ENCODE measurements at places on chromosomes 2 and 18. TPM values are rescaled to one million over a fixed set of nuclear protein-coding genes. Genes with fewer than 3 reads are reported as not detected.

DNA sequence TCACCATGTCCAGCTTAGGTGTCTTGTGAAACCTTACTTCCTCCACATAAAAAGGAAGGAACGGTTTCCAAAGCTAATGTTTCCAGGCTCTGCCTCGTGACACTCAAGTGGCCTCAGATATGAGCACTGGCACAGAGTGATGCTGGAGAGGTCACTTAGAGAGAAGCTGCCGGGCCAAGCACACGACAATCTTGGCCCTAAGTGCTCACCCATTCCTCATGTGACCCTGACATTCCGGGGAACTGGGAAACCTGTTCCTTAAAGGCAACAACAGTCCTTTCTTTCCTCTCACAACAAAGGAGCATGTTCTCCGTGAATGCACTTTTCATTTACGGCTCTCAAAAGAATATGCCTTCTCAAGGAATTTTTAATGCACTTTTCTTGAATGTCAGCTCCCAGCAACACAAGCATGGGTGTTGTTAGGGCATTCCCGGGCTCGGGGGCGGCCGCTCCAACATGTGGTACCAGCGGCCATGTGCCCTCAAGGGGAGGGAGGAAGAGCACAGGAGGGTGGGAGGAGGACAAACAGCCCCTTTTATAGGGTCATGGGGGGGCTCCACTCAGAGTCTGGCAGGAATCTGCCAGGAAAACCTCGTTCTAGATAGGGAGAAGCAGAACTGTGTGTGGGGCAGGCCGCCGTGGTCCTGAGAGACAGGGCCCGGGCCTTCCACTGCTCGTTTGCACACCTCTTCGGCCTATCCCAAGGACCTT, 118.6 kb downstream of the MBP start:
- DNase-seq, result no peak

DNA sequence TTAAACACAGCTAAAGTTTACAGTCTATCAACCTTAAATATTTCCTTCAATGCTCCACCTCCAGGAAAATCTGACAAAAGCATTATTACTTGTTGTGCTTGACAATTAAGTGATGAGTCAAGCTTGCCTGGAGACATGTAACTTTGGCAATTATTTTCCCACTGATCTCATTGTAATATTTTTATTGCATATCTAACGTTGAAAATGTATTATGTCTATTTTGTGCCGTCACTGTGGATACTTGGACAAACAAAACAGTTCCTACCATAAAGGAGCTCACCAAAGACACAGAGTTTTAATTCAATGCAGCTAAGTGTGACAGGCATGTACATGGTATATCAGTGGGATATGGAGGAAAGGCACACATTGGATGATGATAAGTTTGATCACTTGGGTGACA, 24.7 kb downstream of the RNF103 start:
- DNase-seq, result no peak

GRCh38 chr2:235220331-235220730, 268.5 kb downstream of the SH3BP4 start:
- no peak for DNase-seq

DNA sequence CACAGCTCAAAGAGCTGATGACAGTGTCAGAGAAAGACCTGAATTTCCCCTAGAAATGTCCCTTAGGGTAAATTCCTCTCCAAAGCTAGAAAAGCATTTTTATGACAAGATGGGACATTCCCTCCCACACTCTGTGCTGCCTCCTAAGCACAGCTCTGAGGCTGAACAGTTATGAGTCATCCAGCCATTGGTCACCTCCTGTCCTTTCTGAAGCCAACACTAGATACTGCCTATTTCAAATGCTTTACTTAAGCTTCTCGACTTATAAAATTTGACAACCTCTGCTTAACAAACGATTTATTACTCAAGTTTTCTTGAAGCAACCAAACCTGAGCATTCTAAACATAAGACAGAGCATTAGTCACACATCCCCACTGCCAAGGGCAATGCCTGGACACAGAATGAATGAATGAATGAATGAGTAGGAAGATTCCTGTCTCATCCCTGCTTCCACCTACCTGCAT, 35.4 kb downstream of the B4GALT6 start:
- no peak for DNase-seq

DNA sequence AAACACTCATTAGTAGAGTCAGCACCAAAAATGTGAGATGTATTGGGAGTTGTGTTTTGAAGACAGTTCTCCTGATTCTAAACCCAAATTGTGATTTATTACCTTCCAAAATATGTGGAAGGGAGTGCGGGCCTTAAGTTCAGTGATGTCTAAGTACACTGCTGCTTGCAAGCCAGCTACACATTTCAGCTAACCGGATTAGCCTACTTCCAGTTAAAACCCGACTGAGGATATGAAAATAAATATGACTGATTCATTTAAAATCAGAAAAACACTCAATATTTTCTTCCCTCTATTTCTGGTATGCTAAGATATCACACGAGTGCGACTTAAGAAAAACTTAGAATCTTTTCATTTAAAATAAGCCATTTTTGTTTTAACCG, 907 bp downstream of the FHL2 start:
- peak; percentile 38 for DNase-seq

DNA sequence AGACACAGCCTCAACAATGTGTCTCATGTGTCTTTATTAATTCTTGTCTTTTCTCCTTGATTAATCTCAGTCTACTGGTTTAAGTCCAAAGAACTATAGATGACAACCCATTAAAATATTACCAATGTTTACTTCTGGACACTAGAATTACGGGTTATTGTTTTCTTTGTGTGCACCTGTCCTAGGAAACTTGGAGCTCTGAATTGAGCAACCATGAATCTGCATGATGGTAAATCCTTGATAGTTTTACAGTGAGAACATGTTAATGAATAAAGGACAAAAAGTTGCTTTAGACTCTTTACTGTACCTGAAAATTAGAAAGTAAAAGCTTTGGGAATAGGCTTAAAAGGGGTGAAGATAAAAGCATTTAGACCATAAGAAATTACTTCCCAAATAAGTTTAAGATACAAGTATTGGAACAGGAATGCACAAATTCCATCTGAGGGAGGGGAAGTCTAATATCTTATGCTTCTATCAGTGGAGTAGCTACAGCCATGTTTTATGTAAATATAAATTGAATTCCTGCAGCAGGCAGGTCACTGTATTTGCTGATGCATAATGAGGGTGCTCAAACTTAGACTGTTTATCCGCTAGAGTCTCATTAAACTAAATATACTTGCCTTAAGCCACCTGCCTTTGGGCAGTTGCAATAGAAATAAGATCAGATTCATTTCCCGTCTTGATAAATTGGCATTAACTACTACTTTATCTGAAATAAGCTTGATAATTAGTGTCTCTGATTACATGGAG, 603.7 kb upstream of the GCFC2 start:
- no peak for DNase-seq

- DNase-seq, result no peak
Measured at GRCh38 chr2:83069724-83070123, 1389.4 kb downstream of the SUCLG1 start.

GRCh38 chr2:134411279-134411827, 157.5 kb downstream of the MGAT5 start:
- DNase-seq, result peak; percentile 24

DNA sequence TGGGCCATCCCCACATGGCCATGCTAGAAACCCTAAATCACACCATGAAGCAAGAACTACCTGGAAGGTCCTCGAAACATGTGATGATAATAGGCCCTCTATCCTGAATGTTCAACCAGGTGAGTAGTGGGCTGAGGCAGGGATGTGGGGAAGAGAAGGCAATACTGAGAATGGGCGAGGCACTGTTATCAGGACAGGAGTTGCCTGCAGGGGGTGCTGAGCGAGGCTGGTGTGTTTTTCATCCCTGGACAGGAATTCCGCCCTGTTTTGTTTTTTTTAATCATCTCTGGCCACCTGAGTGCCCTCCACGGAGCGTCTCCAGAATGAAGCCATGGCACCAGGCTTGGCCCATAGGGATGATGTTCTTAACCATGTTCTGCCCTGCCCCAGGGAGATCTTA, 103.0 kb upstream of the SOX11 start:
- no peak for DNase-seq

- DNase-seq, result no peak
Measured at GRCh38 chr2:85422072-85422457, 3.6 kb downstream of the SH2D6 start.

GRCh38 chr18:57576316-57576715, 10.2 kb downstream of the FECH start:
- no peak for DNase-seq

DNA sequence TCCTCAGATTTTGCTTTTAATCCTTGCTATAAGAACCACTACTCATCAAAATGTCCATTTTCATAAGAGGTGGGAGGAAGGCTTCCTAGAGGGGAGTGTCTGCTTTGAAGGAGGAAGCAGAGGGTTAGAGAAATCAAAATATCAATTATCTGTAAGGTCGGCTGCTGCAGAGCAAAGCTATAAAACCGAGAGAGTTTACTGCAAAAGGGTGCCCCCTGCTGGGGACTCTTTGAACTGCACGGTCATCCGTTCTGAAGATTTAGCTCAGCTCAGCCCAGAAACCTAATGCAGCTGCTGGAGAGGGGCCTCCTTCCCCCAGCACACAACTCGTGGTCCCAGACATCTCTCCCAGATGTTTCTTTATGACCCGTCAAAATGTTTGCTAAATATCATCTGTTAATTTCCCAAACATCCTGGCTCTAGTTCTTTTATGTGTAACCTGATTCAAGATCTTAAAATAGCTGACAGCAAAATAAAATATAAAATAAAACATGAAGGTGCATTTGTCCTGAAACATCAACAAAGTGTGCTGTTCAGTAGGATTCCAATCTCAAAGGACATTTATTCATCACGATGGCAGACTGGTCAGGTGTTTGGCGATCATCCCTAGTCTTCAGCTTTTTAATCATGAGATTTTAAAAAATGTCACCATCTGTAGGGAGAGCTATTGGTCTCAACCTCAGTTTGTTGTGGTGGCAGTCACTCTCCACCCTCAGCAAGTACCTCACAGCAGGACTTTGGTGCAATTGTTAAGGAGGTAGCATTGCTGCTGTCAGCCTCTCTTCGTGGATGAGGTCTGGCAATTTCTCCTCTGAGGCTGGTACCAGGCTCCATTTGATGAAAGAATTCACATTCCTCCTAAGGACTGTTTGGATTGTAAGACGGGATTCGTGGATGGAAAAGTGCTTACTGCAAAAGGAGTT, 185.9 kb downstream of the MTX2 start:
- peak; percentile 65 for DNase-seq

DNA sequence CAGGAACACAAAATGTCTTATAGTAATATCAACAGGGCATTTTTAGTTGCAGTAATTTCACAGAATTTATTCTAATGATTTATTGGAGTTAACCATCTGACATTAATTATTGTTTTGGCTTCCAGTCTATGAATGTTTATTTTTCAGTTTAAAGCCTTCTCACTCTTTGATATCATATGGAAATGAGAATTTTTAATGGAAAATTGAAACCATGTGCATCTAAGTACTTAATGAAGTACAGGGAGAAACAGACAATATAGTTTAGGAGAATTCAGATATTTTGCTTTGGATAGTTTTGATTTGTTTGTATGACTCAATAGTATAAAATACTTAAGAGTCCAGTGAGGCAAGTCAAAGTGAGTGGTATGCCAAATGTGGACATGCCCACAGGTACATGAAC, 126.1 kb downstream of the OLA1 start:
- no peak for DNase-seq

DNA sequence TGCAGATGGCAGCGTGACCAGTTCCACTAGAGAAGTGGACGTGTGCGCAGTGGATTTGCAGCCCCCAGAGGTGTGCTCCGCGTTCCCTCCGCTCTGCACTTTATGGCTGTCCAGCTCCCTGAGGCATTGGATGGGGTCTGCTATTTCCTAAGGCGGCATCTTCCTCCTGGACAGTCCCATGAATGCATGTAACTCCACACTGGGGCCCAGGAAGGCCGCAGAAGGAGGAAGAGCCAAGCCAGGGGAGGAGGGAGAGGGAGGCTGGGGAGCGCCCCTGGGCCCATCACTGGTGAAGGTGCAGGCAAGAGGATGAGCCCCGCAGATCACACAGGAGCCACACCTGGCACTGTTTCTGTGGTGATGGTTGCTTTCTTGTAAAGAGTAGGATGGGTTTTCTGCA, 99.1 kb downstream of the PTGR3 start:
- no peak for DNase-seq

GRCh38 chr2:15965564-15966019, 25.2 kb downstream of the MYCN start:
- DNase-seq, result no peak

- no peak for DNase-seq
Measured at GRCh38 chr18:40980171-40980570, 974.9 kb upstream of the PIK3C3 start.

DNA sequence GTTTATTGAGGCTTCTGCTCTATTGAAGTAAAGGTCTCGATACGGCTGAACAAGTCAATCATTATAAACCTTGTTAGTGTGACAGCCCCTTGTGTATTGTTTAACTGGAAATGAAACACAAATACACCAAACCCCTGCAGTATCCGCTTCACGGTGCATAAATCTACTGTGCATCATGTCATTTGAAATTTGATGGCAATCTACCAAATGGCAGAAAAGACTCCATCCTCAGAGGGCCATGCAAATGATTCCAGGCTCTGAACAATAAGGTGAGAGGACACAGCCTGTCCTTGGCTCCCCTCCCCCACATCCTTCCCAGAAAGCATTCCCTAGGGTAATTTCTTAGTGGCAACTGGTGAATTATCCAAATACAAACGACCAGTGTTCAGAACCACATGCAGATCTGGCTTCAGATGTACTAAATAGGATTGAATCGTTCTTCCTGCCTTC, 80.6 kb downstream of the ADCYAP1 start:
- DNase-seq, result peak; percentile 32

GRCh38 chr2:196597531-196597930, 42.0 kb upstream of the CCDC150 start:
- no peak for DNase-seq

DNA sequence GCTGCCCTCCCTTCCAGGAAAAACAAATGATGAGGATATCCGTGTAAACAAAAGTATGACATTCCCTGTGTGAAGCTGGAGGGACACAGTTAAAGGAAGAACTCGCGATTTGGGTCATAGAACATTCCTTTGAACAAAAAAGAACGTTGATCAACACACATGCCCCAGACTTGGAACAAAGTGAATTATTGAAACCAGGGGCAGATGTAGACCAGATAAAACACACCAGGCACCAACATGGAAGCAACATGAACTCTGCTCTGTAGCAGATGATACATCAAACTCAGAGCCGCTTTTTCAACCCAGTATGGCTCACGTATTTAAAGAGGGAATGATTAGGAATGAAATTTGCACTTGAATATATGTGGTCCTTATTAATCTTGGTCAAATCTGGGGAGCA, 206.5 kb downstream of the TMEM182 start:
- no peak for DNase-seq

DNA sequence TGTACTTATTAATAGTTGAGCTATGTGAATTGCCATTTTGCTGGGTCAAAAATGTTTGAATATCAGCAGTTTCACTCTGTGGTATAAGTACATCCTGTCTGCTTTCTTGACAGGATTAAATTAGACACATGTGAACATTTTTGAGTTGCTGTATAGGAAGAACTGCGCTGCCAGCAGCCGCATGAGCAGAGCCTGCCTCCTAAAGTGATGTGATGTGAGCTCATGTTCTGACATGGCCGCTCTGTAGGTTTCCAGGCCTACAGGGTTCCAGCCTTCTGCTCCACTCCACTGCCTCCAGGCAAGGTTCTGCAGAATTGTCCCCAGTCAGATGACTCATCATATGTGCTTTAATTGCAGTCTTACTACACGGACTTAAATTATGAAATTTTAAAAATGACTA, 119.7 kb upstream of the NFATC1 start:
- no peak for DNase-seq

Gene CCDC150
- 9.1 TPM for total RNA-seq

Gene ST8SIA5
- total RNA-seq, result not detected

Gene SIX2
- not detected for total RNA-seq

Gene ASB18
- not detected for total RNA-seq

Gene ABCB11
- total RNA-seq, result not detected

Gene ORC2
- total RNA-seq, result 30.3 TPM

Gene HOXD4
- total RNA-seq, result not detected

Gene SULT1C2
- 0.71 TPM for total RNA-seq

Gene FOXI3
- total RNA-seq, result not detected

Data from G401 (cell line).